ENCODE measurements at places on chromosomes 7 and 10. TPM values are rescaled to one million over a fixed set of nuclear protein-coding genes. Genes with fewer than 3 reads are reported as not detected.

Gene TMEM209
- 48.8 TPM for polyA plus RNA-seq

- DNase-seq = no peak
These were observed 95.3 kb upstream of the GNAI1 start for GRCh38 chr7:80039251-80039884.

DNA sequence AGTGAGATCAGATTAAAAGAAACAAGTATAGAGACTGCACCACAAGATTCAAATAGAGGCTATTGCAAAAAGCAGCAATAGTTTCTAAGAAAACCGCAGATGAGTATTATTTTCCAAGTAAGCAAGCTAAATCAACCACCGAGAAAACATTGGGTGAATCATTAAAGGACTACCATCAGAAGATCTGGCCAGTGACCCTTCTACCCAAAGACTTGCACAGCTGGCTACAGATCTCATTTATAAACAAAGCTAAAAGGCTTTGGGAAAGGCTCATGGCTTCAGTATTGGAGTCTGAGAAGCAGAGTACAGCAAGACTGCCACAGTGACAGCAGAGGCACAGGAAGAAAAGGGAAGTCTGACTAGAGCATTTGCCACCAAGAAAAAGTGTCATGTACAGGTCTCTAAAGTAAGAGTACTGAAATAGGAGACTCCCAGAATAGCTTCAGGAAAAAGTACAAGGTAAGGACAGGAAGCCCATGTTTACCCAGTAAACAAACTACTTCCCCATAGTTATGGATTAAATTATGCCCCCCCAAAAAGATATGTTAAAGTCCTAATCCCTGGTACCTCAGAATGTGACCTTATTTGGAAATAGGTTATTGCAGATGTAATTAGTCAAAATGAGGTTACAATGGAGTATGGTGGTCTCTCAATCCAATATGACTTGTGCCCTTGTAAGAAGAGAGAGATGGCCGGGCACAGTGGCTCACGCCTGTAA lies 19.0 kb downstream of the STEAP1 start:
- DNase-seq = no peak

GRCh38 chr10:28833313-28833712 lies 156.0 kb downstream of the BAMBI start:
- DNase-seq = no peak

DNA sequence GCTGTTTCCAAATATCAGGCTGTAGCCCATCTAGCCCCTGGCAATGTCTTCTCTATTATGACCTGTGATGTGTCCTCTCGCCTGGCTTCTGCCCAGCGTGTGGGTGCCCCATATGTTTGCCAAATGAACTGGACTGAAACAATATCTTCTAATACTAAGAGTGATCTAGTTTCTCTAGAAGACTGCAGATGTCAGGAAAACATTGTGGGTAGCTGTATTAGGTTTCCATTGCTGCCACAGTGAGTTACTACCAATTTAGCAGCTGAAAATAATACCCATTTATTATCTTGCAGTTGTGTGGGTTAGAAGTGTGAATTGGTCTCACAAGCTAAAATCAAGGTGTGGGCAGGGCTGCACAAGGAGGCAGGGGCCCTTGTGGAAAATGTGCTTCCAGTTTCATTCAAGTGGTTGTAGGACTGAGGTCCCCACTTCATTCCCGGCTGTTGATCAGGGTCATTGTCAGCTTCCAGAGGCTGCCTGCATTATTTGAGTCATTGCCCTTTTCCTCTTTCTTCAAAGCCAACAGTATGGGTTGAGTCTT lies 202.8 kb upstream of the BMPER start:
- DNase-seq = no peak

GRCh38 chr7:133797818-133798520 lies 329.2 kb upstream of the LRGUK start:
- no peak for DNase-seq

DNA sequence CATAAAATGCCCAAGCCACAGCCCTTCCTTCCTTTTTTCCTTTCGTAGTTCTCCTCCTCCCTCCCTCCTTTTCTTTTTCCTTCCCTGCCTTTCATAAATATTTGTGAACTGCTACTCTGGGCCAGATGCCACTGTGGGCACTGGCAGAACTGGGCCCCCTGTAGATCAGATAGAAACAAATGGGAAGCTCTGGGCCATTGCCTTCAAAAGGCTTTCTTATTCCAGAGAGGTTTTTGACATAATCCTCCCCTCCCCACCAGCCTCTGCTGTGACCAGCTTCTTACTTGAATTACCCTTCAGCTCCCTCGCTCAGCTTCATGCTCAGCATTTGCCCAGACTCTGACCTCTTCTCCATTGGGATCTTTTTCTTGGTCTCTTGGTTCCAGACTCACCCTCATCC lies 886.8 kb downstream of the LRMDA start:
- DNase-seq = no peak
